Islet precursor cell (in vitro differentiated cells): ENCODE measurements at places on chromosomes 7 and 10.
A peak's percentile ranks its signal among the peaks of the same experiment; 100 is the strongest.

GRCh38 chr10:12681252-12681651 is 320.3 kb downstream of the CCDC3 start:
- no peak for DNase-seq

- DNase-seq, result no peak
Observed at GRCh38 chr10:90180886-90181691, 479.7 kb downstream of the KIF20B start.

- DNase-seq, result no peak
Observed at GRCh38 chr10:63258920-63259678, 126.0 kb downstream of the NRBF2 start.

- DNase-seq, result no peak
Observed at GRCh38 chr10:34522546-34522945, 292.6 kb downstream of the PARD3 start.

GRCh38 chr10:85831422-85831821 is 535.2 kb downstream of the GRID1 start:
- DNase-seq, result no peak

DNA sequence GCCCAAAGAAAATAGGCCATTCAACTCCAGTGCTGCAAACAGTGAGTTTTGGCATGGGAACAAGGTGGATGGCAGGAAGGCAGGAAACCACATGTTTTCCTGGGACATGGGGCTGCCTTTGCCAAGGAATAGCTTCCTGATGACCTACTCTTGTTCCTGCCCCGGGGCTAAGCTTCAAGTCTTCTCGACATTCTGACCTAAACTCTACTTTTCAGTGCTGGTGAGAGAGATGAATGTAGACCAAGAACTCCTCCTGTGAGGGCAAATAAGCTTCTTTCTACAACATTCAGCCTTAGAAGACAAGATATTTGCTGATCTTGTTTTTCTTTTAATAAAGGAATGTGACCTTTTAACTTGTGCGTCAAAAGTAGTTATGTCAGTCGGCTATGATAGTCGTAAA is 199.0 kb downstream of the GPR37 start:
- DNase-seq, result peak; percentile 75

- no peak for DNase-seq
Observed at GRCh38 chr7:151688236-151688780, 168.6 kb upstream of the RHEB start.

GRCh38 chr10:104247513-104248146 is 7.1 kb upstream of the GSTO1 start:
- no peak for DNase-seq

DNA sequence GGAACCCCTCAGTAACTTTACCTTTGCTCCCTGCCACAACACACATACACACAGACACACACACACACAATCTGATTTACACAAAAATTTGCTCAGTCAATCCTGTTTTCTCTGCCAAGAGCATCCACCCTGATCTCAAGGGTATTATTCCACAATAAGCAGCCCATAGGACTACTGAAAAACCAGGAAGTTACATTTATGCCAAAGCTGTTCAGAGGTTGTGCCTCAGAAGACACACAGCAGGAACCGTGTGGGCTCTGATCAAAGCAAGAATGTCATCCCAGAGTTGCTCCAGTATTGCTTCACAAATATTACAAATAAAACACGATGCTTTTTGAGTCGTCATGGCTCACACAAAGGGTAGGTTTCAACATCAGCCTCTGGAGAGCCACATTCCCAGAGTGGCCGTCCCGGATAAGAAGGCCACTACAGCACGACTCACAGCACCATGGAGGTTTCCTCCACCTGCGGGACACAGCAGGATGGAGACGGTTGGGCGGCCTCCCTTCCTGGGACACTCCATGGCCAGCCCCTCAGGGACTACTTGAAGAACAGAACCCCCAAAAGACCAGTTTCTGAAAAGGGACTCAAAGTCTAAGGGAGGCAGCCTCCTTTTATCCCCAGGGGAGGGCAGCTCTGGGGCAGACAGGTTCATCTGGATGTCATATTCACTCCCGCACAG is 1.6 kb downstream of the AIFM2 start:
- no peak for DNase-seq

- no peak for DNase-seq
Observed at GRCh38 chr10:24952143-24952706, at the start of gene PRTFDC1. PRTFDC1 (minus strand) TSS chr10:24952606; CDS start chr10:24952575, 31 bp downstream.

DNA sequence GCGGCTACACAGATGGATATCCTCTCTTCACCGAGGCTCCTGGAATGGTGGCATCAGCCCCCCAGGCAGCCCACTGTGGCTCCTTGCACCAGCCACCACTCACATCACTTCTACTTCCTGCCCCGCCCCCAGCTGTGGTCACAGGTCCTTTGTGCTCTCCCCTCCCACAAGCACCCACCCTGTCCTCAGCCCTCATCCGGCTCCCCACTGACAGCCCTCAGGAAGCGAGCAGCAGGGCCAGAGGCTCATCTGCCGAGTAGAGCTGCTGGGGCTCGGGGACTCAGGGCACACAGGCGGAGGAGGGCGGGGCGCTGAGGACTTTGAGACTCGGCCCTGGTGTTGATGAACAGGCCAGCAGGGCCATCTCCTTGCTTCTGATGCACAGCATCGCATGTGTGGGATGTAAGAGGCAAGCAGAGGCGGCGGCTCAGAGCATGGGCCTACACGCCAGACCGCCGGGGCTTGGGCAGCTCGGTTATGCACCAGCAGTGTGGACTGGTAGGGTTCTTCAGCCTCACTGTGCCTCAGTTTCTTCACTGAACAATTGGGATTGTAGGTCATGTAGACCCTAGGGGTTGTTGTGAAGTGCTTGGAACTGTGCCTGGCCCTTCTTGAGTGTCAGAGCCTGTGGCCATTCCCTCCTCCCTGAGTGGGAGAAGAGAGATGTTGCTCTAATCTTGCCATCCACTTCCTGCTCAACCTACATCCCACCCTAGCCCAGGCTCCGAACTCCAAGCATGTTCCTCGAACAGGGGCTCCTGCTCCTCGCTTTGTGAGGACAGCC is at the start of gene PRF1:
Gene PRF1, minus strand, starts transcription at position 77 of the 784 bp plus-strand sequence. CDS start 1,839 bp downstream, outside the sequence.
- no peak for DNase-seq

DNA sequence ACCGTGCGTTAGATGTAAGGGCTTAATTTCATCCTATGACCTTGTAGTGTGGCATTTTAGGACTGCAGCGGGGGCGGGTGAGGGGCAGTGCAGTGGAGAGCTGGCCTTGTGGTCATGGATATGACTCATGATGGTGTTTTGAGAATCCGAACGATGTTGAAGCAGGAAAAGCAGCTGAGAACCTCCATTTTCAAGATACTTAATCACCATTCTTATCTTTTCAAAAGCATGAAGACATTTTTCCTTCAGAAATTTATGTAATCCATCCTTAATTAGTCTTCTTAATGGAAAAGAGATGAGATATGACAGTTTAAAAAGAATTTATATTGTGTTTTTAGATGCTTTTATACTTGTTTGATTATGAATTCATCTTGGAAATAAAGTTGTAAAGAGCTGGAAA is 9.6 kb downstream of the ATP5F1C start:
- DNase-seq, result peak; percentile 85

- DNase-seq, result no peak
Observed at GRCh38 chr7:37964196-37964595, 43.8 kb downstream of the EPDR1 start.

DNA sequence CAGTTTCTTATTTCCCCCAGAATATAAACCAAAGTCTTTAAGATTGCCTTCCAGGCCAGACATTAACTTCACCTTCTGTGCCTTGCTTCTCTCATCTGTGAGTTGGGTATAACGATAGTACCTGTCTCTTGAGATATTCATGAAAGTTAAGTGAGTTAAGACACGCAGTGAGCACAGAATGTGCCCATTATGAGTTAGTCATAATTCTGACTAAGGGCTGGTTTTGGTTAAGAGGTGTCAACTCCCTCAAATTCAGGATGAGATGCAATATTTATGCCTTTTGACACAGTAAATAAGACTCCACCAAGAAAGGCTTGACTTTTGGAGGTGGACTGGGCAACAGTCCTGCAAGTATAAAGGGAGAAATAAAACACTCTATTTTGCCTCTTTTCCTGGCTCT is 528.7 kb upstream of the IGFBP3 start:
- no peak for DNase-seq

- no peak for DNase-seq
Observed at GRCh38 chr10:119496273-119496672, 46.2 kb downstream of the RGS10 start.
